ENCODE measurements at places on chromosomes 7 and 10.

- DNase-seq, result peak; percentile 26
Observed at GRCh38 chr7:73504017-73504416, 18.1 kb downstream of the BAZ1B start.

- DNase-seq, result no peak
Observed at GRCh38 chr7:111864291-111864976, 302.1 kb upstream of the IMMP2L start.

DNA sequence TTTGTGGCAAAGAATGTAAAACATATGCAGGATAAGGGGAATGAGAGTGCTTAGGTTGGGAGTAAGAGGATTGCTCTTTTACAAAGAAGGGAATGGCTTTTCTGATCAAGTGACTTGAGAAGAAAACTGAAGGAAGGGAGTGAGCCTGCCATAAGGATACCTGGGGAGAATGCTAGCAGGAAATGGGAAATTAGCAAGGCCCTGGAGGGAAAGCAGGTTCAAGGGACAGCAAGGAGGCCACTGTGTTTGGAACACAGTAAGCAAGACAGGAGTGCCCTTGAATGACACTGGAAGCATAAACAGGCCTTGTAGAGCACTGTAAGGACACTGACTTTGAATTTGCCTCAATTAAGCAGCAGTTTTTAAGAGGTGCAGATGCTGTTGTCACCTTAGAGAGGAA is 1069.9 kb downstream of the DNAJB9 start:
- DNase-seq, result peak; percentile 42

DNA sequence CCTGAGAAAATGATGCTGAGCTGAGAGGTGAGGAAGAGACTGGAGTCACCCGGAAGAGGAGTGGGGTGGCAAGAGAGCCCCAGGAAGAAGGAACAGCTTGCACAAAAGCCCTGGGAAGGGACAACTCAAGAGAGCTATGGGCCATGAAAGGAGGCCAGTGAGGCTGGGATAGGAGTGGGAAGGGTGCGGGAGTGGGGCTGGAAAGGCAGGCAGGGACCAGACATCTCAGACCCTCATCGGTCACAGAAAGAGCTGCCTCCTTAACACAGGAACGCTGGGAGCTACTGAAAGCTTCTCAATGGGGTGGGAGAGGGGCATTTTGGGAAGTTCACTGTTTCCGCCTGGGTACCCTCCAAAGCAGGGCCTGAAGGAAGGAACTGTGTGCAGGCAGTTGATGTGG is 122.0 kb upstream of the UNC5B start:
- no peak for DNase-seq

DNA sequence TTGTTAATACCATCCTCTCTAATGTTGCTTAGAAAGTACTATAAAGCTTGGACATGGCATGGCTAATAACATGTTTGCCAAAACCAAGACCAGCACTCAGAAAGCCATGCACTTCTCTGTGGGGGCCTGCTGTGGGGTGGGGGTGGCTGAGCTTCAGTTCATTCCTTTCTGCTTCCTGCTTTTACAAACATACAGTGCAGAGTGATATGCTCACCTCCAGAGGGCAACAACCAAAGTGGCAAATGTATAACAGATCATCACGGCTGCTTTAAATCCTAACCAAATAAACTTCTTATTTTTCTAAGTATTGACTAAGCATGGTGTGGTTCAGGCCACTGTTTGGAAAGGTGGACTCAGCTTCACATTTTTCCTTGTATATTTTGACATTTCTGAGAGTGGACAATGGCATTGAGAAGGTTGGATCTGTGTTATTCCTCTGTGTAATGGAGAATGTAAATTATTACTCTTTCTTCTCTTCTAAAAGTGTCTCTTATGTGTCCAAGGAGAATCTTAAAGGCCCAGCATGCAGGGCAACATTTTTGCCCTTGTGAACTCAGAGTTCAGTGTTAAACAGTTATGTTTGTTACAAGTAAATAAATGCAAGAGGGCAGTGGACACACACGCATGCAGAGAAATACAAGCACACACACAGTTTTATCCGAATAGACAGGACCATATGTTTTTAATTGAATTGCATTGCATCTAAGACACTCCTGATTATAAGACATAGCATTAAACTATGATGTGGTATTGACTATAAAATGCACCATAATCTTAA is 186.1 kb downstream of the HERPUD2 start:
- no peak for DNase-seq

GRCh38 chr7:138902161-138902560 is 79.0 kb downstream of the KIAA1549 start:
- DNase-seq, result no peak

- no peak for DNase-seq
Observed at GRCh38 chr7:3301449-3301731, 338 bp downstream of the SDK1 start.

DNA sequence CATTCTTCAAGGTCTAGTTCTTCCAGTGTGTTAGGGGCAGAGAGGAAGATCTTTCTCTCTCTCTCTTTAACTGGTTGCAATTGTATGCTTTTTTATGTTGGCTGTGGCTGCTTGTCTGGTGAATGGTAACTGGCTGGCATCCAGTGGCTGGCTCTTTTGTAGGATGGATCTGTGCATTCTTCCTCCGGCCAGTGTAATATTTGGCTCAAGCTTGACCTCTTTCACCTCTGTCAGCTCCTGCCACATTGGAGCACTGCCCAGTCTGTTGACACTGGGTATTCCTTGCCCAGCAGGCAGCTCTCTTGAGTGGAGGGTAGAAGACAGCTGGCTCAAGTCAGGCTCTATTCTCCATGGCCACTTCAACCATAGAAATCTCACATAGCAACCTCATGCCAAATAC is 528.3 kb downstream of the PHTF2 start:
- no peak for DNase-seq

- DNase-seq, result no peak
Observed at GRCh38 chr7:44802418-44803025, 6.0 kb downstream of the PPIA start.

- DNase-seq, result no peak
Observed at GRCh38 chr7:104943502-104944343, 70.3 kb upstream of the KMT2E start.

DNA sequence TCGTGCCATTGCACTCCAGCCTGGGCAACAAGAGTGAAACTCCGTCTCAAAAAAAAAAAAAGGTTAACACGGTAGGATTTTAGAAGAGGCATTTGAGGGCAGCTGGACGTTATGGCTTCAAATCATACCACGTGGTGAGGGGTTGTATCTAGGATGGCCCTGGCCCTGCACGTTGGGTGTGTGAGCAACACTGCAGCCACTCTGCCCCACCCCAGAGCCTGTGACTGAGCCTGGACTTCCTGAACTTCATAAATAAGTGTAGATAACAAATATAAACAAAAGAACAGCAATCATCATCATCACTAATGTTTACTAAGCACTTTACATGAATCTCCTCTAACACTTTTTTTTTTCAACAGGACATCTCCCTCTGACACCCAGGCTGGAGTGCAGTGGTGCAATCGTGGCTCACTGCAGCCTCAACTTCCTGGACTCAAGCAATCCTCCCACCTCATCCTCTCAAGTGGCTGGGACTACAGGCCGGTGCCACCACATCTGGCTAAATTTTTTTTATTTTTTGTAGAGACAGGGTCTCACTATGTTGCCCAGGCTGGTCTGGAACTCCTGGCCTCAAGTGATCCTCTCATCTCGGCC is 169.5 kb upstream of the FRMD4A start:
- DNase-seq, result no peak

- DNase-seq, result no peak
Observed at GRCh38 chr10:60358282-60358681, 31.4 kb downstream of the ANK3 start.

DNA sequence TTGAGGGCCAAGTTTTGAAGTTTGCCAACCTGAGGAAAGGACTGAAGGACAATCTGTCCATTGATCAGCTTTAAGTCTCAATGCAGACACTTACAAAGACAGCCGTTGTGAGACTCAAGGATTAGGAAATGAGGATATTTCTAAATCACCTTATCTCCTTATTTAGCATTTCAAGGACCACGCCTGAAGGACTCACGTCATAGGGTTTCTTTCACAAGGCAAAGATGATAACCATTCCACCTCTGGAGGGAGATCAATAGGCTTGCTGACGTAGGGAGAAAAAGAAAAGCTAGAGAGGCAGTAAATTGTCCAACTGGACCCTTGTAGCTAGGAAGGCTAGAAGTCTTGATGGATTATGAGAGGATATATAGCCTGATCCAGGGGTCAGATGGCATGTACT is 3.3 kb upstream of the ASB4 start:
- no peak for DNase-seq

DNA sequence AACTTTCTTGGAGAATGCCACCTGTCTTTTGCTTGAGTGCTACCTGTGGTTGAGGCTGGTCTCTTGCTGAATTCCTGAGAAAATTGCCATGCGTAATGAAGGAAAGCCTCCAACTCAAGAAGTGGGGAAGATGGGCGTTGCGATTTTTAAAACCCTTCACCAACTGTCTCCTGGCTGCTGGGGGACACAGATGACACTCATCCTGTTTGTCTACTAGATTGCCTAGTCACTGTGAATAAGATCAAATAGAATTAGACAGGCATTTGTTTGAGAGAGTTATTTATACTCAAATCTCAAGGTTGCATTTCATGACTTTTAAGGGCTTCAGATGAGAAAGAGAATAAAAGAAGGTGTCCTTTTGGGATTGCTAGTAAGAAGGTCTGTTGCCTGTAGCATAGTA is 84.3 kb upstream of the MTPN start:
- DNase-seq, result no peak

- no peak for DNase-seq
Observed at GRCh38 chr7:104805449-104806317, 208.3 kb upstream of the KMT2E start.

- DNase-seq, result no peak
Observed at GRCh38 chr7:86592185-86592584, 51.5 kb upstream of the GRM3 start.

DNA sequence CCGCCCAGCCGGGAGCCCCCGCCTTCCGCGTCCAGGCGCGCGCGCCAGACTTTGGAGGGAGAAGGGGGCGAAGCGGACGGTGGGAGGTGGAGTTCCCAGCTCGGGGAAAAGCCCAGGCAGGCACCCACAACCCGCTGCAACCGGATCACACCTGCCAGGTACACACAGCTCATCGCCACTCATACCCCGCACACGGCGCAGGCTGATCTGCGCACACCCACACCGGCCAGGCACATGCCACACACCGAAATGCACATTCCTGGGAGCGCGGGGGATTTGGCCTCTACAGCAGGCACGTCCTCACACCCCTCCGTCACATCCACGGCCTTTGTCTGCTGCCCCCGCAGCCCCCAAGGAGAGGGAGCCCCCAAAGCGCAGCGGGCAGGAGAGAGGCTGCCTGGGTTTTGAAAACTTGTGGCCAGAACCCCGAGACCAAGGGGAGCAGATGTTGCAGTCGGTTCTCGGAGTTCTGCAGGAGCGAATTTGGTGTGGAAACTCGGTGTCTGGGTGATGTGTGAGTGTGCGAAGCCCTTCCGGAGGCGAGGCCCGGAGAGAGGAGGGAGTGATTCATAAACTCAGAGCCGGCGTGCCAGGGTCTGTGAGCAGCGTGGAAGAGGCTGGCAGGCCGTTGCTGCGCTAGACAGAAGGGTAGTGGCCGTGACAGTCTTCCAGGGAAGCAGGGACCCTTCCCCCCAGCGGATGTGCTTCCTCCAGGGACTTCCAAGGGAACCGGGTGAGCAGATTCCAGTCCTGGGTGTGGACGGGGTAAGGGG is 734 bp downstream of the CHST3 start:
- DNase-seq, result no peak

DNA sequence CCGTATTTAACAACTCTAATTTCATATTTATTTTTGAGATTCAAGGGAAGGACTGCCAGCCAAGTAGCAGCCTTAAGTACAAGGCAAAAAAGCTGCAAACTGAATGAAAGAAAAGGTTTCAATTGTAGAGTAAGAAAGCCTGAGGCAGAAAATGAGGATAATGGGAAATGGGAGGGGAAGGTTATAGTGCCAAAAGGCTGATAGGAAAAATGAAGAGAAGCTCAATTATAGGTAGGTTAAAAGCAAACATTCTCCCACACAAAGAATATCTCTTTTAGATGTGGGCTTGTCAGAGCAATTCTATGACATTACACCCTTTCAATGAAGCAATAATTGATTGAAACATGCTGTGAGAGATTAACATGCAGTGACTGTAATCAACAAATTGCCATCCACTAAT is 175.3 kb downstream of the RAPGEF5 start:
- no peak for DNase-seq

- DNase-seq, result no peak
Observed at GRCh38 chr10:90745565-90745964, 112.3 kb downstream of the HTR7 start.

- DNase-seq, result no peak
Observed at GRCh38 chr10:48794074-48794473, 109.4 kb downstream of the WDFY4 start.

GRCh38 chr7:135143885-135144668 is 3.8 kb upstream of the TMEM140 start:
- DNase-seq, result no peak

DNA sequence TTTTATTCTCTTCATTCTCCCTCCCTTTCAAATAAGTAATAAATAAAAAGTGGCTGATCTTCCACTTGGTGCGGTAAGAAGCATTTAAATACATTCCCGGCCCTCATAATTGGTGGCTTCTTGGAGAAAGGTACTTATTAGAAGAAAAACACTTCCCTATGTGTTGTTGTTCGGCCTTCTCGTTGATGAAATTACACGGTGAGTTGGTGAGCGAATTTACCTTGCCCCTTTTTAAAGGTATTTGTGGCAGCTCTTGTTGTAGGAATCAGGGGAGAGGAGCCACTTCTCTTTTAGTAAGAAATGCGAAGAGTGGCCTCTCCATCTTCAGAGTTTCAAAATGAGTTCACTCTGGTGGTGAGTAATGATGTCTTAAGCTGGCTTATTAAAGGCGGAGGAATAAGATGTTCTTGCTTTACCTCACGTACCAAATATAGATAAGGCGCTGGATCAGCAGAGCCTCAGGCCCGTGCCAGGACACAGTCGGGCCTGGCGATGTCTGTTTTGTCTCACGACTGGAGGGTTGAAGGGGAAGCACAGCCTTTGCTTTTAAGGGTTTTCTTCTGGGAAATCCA is 135.9 kb downstream of the CUX1 start:
- peak; percentile 61 for DNase-seq

DNA sequence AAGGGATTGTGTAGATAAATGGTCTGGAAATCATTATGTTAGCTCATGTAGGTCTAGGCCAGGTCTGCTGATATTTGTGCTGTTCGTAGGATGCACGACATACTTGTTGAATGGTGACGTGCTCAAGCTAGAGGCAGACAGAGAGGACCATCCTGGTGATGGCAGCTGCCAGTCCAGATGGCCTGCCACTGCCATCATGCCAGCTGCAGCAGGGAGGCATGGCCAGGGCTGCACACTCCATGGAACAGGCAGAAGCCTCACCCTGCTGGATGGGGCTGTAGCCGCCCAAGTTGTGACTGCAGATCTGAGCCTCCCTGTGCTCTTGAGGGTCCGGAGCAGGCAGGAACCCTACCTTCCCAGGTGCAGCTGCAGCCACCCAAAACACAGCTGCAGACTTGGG is 80.3 kb downstream of the SPDYE5 start:
- DNase-seq, result no peak

DNA sequence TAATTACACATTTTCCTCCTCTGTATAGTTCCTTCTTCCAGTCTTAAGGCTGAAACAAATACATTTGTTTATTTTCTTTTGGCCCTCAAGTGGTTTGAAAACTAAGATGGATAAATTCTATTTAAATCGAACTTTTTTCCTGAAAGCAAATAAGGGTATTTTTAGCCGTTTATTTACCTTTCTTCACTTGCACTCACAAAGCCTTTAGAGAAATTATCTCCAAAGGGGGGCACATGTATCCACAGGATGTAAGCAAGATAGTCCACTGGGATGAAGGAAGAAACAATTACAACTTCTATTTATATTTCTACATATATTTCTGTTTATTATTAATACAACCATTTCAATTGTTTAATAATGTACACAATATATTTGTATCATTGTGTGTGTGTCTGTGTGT is 10.2 kb downstream of the CPA4 start:
- DNase-seq, result no peak

- DNase-seq, result no peak
Observed at GRCh38 chr7:83798489-83798888, 149.6 kb upstream of the SEMA3E start.

All from SK-N-DZ (cell line).